Stimulated activated CD4-positive, alpha-beta T cell treated with anti-CD3 and anti-CD28 coated beads, Interleukin-15, amount 100 ng/mL, for 1 hour (primary cell): ENCODE measurements at places on chromosomes 5 and 9.

GRCh38 chr9:72382405-72382804 is 17.4 kb upstream of the ZFAND5 start:
- DNase-seq: no peak

DNA sequence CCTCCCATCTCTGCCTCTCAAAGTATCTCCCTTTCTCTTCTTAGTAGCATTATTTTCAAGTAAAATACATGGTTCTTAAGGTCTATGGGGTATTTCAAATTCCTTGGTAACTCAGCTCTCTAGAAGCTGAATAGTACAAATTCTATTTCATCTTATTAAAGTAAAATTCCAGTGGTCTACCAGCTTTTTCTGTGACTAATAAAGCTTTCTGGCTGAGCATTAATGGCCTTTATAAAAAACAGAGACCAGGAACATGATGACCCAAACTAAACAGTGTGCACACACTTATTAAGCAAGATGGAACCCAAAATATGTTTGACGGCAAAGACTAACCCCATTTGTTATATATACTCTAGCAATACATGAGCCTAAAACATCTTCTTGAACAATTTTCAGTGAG is 142.6 kb downstream of the OR2K2 start:
- DNase-seq: no peak

DNA sequence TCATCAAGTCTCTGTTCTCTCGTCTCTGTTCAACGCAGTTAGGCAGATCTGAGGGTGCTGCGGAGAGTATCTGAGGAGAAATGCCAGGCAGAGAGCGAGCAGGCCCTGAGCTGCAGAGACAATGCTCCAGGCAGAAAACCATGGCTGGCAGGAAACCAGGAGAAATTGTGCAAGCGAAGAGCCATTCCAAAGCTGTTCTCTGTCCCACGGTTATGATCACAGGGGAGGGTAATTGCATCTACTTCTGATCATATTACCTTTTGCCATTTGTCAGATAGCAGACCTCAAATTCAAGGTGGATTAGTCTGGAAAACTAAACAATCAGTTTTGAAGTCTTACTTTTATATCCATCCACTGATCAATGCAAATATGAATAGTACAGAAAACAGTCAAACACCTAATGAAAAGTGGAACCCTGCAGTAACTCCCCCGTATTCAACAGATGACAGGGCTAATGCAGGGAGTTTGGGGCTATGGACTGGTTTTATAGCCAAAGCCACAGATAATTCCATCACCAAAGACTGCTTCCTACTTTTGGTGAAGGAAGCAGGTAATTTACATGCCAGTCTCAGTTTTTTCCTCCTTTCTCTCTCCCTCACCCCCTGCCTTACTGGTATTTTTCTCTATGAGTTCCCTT is 228.0 kb downstream of the DCP2 start:
- no peak for DNase-seq

DNA sequence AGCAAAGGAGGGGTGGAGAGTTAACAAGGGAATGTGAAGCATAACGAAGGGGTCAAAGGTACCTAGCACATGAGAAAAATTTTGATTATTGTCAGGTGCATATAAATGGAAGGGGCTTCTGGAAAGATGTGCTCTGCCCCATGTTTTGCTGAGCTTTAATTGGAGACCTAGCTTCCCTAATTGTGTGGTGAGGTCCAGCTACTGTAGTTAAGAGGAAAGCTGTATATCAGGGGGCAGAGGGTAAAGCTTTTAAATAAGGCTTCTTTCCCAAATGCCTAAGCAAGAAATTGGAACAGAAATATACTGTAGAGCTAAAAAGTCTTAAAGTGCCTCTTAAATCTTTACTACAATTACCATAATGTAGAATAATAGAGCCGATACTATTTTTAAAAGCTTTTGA is 267.2 kb downstream of the MAT2B start:
- DNase-seq: no peak

GRCh38 chr5:153900703-153901395 is 137.9 kb downstream of the FAM114A2 start:
- no peak for DNase-seq

DNA sequence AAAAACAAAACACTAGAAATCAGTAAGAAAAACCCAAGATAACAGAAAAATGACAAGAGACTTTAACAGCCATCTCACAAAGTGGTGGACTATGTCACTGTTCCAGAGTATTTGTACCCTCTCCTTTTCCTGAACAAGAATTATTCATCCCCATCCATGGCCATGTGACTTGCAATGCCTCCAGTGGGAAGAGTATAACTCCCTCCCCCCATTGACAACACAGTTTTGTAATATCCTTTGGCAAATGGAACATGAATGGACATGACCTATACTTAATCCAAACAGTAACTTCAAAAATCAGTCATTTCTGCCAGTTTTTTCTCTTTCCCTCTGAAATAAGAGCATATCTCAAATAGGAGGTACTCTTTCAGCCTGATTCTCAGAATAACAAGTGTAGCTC is 33.9 kb downstream of the PTBP3 start:
- DNase-seq: no peak

DNA sequence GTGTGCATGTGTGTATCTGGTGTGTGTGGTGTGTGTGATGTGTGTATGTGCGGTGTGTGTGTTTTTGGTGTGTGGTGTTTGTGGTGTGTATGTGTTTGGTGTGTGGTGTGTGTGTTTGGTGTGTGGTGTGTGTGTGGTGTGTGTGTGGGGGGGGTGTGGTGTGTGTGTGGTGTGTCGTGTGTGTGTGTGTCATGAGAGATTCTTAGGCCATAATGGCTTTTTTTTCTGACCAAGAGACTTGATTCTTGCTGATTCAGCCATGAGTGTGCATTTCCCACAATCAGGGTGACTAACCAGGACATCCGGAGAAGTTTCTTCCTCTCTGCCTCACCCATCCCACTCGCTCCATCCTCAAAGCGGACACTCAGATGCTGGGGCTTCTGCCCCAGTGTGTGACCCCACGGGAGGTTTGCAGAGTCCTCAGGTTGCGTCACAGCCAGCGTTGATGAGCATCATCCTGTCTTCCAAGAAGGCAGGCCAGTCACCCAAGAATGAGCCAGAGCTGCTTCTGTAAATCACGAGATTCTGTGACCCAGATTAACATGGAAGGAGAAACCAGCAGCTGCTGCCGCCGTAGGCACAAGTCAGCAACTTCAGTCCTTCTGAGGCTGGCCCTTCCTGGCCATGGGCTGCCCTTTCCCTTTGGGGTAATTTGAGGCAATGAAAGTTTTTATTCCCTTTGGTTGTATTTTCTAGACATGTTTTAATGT is 12.5 kb upstream of the CTSL start:
- DNase-seq: no peak

- no peak for DNase-seq
Measured at GRCh38 chr5:138568061-138568824, 7.0 kb downstream of the HSPA9 start.

- no peak for DNase-seq
Measured at GRCh38 chr9:17487467-17487866, 91.4 kb upstream of the SH3GL2 start.

GRCh38 chr9:20683351-20684034 is 566 bp upstream of the FOCAD start:
- peak; percentile 12 for DNase-seq

GRCh38 chr9:28073270-28073669 is 500.0 kb upstream of the C9orf72 start:
- no peak for DNase-seq

DNA sequence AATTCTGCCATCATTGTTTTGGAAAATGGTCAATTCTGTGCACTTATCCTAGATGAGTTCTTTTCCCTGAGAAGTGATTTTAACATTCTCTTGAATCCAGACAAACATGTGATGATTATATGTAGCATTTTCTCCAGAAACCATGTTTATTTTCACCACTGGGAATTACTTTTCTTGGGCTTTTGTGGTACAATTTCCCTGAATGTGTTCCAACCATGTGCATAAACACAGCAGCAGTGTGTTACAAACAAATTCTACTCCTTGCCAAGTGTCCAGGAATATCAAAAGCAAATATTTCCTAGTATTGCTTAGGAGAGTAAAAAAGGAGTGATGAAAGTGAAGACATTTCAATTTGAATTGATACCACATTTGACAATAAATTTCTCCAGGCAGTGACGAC is 50.4 kb downstream of the NXNL2 start:
- DNase-seq: no peak

- no peak for DNase-seq
Measured at GRCh38 chr5:55601204-55601618, 66.4 kb upstream of the PLPP1 start.

GRCh38 chr9:68887232-68887631 is 126.7 kb downstream of the PRKACG start:
- DNase-seq: no peak

DNA sequence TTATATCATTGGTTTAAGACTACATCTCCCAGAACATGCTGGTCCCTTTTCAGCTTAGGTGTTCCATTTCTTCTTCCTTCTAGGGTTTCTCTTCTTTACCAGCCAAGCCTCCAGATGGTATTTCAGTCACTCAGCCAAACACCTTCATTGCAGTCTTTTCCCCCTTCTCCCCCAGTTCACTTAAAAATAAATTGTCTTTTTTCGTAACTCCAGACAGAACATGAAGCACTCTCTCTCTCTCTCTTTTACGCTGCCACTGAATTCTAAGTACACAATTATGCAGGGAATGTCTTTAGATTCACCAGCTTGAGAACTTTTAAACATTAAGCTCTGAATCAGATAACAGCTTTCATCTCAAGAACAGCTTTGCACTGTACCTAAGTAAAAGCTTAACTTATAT is 419.7 kb upstream of the BRINP1 start:
- no peak for DNase-seq

- no peak for DNase-seq
Measured at GRCh38 chr5:53907827-53908226, 347.4 kb downstream of the NDUFS4 start.

GRCh38 chr5:169408171-169408570 is 107.2 kb upstream of the SLIT3 start:
- no peak for DNase-seq

DNA sequence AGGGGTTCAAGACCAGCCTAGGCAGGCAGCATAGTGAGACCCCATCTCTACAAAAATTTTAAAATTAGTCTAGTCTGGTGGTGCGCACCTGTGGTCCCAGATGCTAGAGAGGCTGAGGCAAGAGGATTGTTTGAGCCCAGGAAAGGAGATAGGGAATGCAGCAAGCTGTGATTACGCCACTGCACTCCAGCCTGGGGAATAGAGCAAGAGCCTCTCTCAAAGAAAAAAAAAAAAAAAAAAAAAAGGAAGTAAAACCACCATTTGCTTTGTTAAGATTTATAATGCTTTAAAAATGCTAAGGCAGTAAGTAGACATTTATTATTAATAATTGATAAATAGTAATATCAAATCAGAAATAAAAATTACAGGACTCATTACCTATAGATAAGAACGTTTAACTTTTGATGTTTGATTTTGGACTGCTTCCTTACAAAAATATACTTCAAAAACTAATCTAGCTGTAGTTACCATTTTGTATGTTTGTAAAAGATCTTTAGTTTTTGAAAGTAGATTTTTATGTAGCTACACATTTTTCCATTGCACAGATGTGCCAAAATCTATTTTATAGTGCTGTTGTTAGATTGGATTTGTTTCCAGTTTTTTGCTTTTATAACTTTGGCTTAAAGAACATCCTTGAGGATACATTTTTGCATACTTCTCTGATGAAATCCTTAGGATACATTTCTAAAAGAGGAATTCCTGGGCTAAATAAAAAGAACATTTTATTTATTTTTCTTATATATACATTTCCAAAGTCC is 86.4 kb downstream of the INIP start:
- no peak for DNase-seq

GRCh38 chr9:116945817-116946216 is 258.7 kb downstream of the TRIM32 start:
- no peak for DNase-seq

DNA sequence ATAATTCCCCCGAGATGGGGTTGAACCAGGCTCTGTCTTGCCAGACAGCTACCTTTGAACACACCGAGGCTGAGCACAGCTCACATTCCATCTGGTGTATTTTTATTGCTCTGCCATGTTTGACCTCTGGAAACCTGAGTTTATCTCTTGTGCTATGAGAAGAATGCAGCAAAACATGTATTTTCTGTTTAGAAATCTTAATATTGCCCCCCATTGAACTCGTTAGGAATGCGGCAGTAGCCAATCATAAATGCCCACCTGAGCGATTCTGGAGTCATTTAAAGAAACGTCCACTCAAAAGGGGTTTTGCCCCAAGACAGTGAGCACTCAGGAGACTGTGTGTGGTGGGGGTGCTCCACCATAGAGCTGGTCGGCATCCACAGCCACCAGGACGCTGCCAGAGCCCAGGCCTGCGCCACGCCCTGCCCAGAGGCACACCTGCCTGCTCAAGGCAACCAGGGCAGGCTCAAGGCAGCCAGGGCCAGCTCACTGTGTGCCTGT is 26.9 kb downstream of the FGD3 start:
- DNase-seq: no peak

DNA sequence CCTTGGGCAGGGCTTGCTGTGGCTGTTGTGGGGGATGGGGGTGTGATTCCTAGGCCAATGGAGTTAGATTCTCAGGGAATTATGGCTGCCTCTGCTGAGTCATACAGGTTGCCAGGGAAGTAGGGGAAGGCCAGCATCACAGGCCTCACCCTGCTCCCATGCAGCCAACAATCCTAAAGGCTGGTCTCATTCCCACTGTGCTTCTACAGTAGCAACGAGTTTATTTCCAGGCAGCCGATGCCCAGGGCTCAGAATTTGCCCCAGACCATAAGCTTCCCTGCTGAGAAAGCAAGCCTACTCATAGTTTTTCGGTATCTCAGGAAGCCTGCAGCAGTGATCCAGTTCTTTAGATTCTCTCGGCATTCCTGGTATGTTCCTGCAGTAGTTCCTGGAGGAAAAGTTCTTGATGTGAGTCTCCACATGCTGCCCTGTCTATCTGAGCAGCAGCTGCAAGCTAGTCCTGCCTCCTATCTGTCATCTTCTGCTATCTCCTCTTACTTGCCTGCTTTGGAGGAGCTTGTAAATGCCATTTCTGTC is 59.3 kb upstream of the SELENOP start:
- no peak for DNase-seq

DNA sequence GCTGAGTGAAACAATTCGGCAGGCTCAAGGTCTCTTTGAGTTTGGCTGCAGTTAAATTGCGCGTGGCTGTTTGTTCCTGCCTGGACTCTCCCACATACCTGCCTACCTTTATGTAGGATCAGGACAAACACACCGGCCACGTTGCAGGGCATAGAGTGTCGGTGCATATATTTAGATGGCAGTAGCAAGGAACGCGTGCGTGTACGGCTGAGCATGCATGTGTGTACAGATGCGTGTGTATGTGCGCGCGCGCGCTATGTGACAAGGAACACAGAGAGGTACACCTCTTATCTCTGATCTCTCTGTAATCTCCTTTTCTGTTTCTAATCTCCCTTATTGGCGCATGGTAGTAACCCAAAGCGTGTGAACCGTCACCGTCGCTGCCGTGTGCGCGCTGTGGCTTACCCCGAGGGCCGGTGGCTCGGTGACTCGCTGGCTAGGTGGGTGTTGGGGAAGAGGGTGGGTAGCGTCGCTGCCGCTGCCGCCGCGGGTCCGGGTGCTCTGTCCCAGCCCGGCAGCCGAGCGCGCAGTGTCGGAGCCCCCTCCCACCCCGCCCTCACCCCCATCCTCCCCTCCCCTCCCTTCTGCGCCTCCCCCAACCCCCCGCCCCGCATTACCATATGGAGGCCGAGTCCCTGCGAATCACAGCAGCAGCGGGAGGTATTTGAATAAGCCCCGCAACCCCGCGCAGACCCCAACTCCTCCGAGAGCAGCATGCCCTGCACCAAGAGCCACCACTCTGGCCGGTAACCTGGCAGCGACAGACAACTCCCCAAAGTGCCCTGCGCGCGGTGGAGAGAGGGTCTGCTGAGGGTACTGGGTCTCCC is 204.8 kb downstream of the MEF2C start:
- no peak for DNase-seq
